ENCODE measurements at places on chromosomes 6 and 20.
A peak's percentile ranks its signal among the peaks of the same experiment; 100 is the strongest.

DNA sequence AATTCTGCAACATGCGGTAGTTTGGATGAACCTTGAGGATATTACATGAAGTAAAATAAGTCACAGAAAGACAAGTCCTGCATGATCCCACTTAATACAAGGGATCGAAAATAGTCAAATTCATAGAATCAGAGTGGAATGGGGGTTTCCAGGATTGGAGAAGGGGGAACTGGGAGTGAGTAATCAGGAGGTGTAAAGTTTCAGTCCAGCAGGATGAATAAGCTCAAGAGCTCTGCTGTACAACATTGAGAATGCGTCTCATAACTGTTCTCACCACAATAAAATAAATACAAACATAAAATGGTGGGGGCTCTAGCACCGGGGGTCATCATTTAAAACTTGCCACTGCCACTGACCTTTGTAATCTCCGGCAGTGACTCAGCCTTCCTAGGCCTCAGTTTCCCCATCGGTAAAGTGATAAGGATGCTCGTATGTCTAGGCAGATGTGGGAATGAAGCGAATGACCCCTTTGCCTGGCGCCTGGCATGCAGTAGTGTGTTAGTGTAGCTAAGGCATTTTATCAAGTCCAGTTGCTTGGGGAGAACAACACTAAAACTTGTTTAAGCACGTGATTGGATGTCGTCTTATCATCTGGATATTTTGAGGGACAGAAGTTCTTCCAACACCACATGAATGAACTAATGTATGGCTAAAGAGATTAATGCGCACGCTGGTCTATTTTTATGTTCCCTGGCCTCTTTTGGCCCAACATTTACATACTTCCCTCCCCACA lies 421.1 kb downstream of the QKI start:
- no peak for DNase-seq

DNA sequence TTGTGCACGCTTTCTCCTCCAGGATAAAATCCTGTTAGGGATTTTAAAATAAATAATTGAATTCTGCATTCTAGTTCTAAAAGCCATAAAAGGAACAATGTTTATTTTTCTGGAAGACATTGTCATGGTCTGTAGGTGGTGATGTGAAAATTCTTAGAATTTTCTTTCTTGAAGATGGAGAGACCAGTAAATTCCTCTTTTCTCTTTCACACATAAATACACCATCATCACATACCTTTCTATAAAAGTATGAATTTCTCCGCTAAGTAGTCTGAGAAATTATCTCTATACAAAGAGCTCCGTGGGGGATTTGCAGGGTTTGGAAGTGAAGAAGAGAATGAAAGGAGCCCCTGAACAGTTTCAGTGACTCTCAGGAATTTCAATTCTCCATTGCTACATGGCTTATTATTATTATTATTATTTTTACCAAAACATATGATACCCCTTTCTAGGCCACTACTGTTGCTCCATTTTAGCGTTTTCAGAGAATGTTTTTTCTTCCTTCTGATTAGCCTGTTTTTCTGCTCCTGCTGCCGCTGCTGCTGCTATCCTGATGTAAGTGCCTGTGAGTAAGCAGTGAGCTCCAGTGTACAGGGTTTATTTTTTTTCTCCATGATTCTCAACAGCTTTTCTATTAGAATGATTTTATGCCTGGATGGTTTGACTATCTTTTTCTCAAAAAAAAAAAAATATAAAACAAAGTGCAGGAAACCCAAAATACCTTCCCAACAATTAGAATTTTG lies 145.8 kb downstream of the SAMD5 start:
- no peak for DNase-seq

- no peak for DNase-seq
Measured at GRCh38 chr6:71879016-71879415, 7.3 kb upstream of the RIMS1 start.

- DNase-seq, result no peak
Measured at GRCh38 chr6:107823047-107823557, 1.0 kb downstream of the SCML4 start.

GRCh38 chr20:57804470-57805250 lies 94.8 kb upstream of the PMEPA1 start:
- DNase-seq, result no peak

DNA sequence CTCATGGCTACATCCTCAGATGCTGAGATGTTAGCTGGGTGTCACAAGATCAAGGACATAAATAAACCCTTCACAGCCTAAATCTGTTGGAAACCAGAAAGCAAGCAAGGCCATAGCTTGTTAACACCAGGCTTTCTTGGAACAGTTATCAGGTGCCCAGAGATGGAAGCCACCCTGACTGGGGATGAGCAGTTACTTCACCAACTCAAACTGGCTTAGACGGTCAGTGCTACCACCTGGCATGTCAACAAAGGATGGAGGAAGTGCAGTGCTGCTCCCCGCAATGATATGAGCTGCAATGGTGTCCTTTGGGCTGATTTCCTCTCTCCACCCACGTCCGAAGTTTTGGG lies 28.9 kb upstream of the SMIM29 start:
- DNase-seq, result no peak

DNA sequence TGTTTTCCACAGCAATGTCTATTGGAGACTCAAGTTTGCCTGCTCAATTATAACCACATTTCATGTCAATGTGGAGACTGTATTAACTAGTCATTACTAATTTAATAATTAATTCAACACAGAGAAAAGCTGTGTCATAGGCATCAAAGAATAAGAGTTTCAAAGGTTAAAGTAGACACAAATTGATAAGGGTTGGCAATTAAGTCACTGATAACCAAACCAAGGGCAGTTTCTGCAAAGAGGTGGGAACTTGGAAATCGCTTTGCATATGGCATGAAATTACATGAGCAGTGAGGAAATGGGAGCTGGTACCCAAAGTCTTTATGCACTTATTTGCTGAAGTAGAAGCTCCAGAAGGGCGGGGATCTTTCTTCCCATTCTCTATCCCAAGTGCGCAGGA lies 34.2 kb downstream of the GCLC start:
- DNase-seq, result no peak

DNA sequence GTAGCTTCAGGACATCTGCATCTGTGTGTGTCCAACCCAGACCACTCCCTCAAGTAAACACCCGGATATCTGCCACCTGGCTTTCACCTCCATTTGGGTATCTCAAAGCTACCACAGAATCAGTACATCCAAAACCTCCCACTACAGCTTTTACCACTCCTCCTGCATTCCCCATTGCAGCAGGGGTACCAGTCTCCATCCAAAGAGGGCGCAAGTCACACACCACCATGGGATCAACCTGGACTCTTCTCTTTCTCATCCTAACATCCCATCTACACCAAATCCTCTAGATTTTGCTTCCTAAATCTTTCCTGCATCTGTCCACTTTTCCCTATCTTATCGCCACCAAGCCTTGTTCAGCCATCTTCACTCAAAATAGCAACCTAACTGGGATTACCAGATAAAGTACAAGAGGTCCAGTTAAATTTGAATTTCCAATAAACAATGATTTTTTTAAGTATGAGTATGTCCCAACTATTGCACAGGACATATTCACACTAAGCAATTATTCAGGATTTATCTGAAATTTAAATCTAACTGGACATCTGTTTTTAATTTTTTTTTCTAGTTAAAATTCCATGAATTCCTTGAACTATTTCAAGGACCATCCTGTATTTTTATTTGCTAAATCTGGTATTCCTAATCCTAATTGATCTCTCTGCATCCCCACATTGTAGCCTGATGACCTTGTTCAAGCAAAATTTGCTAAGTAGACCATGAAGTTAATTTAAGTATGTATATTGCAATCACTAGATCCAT lies 164.3 kb upstream of the MLN start:
- DNase-seq, result no peak

DNA sequence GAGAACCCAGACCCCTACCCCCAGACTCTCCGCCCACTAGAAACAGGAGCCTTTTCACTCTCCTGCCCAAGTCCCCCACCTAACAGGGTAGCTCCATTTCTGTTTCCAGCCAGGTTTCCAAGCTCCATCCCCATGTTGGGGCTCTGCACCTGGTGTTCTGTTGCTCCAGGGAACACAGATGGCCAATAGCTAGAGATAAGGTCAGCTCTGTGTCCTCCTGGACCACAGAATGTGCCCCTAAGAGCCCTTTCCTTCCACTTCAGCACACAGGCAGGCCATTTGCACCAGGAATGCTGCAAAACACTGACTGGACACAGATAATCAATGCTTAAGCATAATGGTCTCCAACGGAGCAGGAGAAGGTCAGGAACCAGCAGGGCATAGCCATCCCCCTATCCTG lies 159.4 kb downstream of the QRSL1 start:
- DNase-seq, result no peak

- no peak for DNase-seq
Measured at GRCh38 chr6:163319609-163320366, 94.7 kb upstream of the QKI start.

DNA sequence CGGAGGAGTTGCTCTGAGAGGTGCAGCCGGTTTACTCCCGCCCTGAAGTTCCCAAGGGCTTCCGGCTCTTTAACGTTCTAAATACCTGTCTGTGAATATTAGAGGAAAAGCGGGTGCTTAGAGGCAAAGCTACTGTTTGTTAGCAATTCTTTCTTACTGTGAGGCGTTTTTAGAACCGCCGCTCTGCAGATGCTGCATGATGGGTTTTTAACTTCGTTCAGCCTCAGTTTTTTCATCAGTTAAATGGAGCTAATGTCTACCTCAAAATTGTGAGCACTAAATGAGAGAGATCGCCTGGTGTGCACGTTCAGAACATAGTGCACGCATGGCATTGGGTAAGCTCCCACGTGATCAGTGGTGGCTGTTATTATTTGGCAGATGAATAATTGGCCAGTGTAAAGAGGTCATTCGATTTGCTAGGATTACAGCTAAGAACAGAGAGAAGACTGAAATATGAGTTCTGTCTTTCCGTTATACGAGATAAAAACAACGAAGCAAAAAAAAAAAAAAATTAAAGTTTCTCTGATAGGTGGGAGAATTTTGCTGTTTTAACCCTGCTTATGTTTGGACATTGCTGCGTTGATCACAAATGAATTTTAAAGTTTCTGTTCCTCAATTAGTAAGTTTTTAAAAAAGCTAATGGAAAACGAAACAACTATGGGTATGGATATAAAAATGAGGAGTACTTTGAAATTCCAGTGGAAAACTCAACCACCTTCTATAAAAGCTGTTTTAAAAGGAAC lies 660 bp upstream of the TFB1M start:
- DNase-seq, result peak; percentile 88

- DNase-seq, result no peak
Measured at GRCh38 chr6:92586236-92586977, 833.0 kb downstream of the EPHA7 start.

- DNase-seq, result no peak
Measured at GRCh38 chr6:157713451-157714152, 109.4 kb upstream of the SNX9 start.

DNA sequence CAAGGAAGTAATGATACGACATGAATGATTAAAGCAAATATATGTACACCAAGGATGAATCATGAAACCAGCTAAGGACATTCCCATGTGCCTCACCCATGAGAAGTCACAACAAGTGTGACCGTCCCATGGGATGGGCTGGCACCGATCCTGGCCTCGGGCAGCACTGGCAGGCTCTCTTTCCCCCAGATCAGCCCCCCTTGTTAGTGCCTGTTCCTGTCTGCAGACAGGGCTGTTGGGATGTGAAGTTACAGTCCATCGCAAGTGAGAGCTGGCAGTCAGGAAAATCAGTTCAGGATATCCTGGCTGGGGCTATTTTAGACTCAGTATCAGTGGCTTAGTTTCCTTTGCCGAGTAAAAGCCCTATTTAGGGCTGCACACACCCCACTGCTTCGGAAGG lies 129.2 kb upstream of the SNX9 start:
- no peak for DNase-seq

DNA sequence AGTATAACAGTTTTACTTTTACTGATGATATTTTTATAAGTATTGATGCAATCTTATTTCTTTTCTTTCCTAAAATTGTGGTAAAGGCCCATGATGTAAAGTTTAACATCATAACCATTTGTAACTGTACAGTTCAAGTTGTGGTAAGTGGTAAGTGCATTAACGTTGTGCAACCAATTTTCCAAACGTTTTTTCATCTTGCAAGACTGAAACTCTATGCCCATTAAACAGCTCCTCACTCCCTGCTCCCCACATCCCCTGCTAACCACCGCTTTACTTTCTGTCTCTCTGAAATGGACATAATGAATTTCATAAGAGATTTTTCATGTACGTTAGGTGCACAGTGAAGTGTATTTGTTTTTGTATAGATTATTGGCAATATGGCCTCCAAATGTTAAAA lies 106.0 kb downstream of the PACRG start:
- no peak for DNase-seq

- peak; percentile 99 for DNase-seq
Measured at GRCh38 chr20:4041748-4042411, 26.5 kb upstream of the RNF24 start.

DNA sequence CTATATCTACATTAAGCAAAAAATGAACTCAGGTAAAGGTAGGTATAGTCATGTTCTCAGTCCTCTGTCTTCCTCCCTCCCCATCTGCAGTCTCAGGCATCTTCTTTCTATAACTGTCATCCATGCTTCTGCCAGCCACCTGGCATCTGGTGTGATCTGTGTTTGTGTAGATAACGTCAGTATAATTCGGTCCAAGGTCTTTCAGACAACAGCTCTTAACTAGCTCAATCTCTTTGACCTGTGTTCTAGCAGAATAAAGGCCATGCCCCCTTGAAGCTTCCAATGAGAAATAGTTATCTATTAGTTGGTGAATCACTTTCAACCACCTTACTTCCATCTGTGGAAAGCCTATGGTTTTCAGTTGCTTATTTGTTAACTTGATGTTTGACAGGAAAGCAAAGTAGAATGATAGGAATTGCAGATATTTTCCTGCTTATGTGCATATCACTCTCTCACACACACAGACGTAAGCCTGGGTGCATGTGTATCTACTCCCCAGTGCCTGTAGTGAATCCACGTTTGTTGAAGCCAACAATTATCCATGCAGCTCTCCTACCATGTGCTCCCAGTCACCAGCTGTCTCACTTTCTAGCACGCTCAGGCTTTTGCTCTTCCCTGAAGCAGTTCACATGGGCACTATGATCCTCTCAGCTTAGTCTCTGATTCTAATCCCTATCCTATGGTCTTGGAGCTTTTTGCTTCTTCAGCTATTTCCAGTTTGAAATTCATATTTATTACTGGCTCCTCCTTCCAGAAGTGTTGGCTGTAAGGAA lies 433.7 kb upstream of the MANEA start:
- no peak for DNase-seq

DNA sequence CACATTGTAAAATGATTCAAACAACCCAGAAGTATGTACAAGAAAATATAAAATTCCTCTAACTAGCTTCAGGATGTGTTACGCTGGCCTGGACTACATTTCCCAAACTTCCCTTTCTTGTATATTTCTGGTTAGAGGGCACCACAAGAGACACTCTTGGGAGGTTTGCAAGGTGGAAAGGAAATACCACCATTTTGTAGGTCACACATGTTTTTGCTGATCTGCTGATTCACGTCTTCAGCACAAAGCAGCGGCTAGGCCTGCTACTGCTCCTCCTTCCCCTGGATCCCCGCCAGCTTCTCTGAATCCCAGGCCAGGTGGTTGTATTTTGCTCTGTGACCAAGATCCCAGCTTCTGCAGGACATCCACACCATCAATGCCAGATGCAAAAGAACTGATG lies 104.2 kb downstream of the AGPAT4 start:
- peak; percentile 79 for DNase-seq
